Esophagus muscularis mucosa (tissue), 4 donors: ENCODE measurements at places on chromosomes 11 and 22.
A peak's percentile ranks its signal among the peaks of the same experiment; 100 is the strongest.

- no peak overlapping the region for H3K27ac ChIP-seq
- H3K27me3 ChIP-seq, result no peaks in the 10 kb centered on the region
- H3K36me3 ChIP-seq, result peaks cover 27% of the 10 kb centered on the region
- no peak for DNase-seq
Measured at GRCh38 chr22:31586137-31586920, 75.7 kb downstream of the PISD start.

GRCh38 chr22:40196628-40197360 lies 19.1 kb downstream of the TNRC6B start:
- DNase-seq, result no peak
- H3K27ac ChIP-seq, result peak overlapping the region; percentile 83

GRCh38 chr22:26394777-26395176 lies 34.3 kb upstream of the ASPHD2 start:
- H3K4me3 ChIP-seq, result no peak overlapping the region
- no peak for DNase-seq
- no peaks in the 10 kb centered on the region for H3K36me3 ChIP-seq
- H3K27me3 ChIP-seq, result no peaks in the 10 kb centered on the region
- H3K27ac ChIP-seq, result no peak overlapping the region
- no peaks in the 10 kb centered on the region for H3K4me1 ChIP-seq

GRCh38 chr11:84655712-84656111 lies 971.4 kb downstream of the DLG2 start:
- no peaks in the 10 kb centered on the region for H3K27me3 ChIP-seq
- no peak overlapping the region for H3K4me3 ChIP-seq
- no peak for DNase-seq
- no peaks in the 10 kb centered on the region for H3K4me1 ChIP-seq

DNA sequence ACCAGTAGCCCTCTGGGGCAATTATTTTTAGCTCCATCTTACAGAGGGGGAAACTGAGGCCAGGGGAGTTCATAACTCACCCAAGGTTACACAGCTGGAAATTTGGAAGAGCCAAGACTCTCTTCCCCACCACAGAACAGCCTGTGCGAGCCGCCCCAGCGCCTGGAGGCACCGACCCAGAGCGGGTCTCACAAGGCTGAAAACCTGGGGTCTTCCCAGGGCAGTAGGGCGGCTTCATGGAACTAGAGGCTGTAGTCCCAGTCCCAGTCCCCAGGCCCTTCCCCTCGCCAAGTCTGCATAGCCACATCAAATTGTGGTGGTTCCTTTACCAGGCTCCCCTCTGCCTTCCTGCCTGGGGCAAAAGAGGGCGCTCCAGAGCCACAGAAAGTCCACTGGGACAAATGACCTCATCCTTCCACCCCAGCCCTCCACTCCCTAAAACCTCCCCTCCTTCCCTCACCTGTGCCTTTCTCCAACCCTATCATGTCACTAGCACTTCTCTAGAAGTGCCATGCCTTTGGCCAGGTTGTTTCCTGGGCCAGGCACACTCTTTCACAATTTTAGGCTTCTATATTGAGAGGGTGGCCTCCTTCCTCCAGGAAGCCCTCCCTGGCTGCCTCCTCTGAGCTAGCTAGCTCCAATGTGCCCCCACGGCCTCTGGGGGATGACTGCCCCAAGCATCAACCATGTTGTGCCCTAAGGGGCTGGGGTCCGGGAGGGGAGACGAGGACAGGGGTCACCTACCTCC lies 15.2 kb upstream of the CDC42EP1 start:
- peak overlapping the region; percentile 90 for H3K27ac ChIP-seq
- peaks cover 35% of the 10 kb centered on the region for H3K4me1 ChIP-seq
- H3K36me3 ChIP-seq, result no peaks in the 10 kb centered on the region
- no peaks in the 10 kb centered on the region for H3K27me3 ChIP-seq

DNA sequence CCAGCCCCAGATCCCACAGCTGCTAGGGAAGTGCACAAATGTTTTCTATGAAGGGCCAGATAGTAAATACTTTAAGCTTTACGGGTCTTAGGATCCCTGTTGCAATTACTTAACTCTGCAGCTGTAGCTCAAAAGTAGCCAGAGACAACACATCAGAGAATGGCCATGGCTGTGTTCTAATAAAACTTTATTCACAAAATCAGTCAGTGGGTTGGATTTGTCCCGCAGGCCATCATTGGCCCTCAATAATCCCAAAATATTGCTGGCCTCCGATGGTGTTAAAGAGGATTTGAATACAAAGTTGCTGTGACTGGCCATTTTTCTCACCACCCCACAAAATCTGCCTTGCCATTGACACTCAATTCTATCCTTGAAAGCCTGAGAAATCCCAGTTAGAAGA lies 49.6 kb downstream of the ISX start:
- DNase-seq, result no peak
- no peaks in the 10 kb centered on the region for H3K27me3 ChIP-seq
- no peaks in the 10 kb centered on the region for H3K4me1 ChIP-seq
- H3K4me3 ChIP-seq, result no peak overlapping the region
- H3K36me3 ChIP-seq, result no peaks in the 10 kb centered on the region

DNA sequence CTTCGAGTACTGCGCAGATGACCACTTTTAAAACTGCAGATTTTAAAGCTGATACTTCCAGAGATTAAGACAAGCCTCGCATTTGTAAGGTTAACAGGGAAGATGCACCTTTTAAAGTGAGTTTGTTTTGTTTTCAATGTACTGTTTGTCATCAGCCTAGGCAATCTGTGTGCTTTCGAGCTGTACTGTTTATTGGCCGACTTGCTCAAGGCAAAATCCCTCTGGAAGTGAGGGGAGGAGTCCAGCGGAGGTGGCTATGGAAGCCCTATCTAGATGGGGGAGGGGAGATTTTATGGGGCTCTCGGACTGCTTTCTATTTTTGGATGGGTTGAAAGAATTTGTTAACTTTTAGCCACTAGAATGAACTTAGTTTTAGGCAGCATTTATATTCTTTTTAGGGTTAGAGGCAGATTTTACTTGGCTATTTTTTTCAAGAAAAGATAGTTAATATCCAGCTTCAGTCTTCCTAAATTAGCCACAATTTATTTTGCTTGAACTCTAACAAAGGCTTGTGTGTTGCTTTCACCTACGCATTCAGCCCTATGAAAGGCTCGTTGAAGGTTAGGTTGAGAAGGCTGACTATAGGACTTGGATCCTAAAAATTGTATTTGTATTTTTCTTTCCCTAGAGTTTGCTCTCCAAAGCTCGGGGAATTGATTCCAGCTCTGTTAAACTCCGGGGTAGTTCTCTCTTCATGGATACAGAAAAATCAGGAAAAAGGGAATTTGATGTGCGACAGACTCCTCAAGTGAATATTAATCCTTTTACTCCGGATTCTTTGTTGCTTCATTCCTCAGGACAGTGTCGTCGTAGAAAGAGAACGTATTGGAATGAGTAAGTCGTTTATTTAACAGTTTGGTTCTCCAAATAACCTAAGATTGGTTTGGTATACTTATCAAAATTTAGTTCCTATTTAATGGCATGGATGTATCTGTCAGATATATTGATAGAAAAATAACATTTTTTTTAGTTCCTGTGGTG lies 2.1 kb downstream of the WEE1 start:
- DNase-seq, result peak; percentile 93
- H3K27me3 ChIP-seq, result no peaks in the 10 kb centered on the region
- H3K27ac ChIP-seq, result peak overlapping the region; percentile 97

GRCh38 chr11:71349627-71350026 lies 97.2 kb upstream of the SHANK2 start:
- no peak for DNase-seq
- H3K27ac ChIP-seq, result no peak overlapping the region
- no peaks in the 10 kb centered on the region for H3K27me3 ChIP-seq
- H3K4me3 ChIP-seq, result no peak overlapping the region
